ENCODE measurements at places on chromosomes 5 and 9. TPM values are rescaled to one million over a fixed set of nuclear protein-coding genes. Genes with fewer than 3 reads are reported as not detected.
A peak's percentile ranks its signal among the peaks of the same experiment; 100 is the strongest.

DNA sequence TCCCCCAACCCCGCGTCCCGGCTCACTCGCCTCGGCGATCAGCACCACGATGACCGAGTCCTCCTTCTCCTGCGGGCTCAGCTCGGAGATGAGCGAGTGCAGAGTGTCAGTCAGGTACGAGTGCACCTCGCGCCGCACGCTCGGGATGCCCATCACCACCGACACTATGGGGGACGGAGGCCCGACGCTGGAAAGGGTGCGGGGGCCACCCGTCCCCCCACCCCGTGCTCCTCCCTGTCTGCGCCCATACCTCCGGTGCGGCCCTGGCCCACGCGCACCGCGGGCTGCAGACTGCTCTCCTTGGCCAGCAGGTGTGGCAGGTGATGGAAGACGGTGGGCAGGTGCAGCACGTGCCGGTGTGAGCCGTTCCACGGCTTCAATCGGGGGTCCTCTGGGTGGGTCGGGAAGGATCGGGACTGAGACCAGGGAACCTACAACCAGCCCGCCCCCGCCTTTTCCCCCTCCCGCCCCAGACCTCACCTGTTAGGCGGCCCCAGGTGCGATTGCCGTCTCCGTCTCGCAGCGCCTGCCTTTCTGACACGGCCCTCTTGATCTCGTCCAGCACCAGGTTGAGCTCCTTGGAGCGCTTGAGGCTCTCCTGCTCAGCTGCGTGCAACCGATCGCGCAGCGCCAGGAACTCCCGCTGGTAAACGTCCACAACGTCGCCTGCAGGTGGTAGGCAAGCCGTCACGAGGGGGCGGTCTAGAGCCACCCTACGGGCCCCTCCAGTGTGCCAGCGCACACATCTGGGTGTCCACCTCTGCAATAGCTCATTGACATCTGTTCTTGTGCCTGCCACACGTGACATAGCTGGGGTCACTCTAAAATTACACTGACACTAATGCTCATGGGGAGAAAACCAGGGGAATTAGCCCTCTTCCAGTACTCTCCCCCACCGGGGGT, 5.1 kb downstream of the MGAT4B start:
- peak; percentile 69 for DNase-seq

- no peak for DNase-seq
Observed at GRCh38 chr5:128572051-128572929, 34.2 kb upstream of the FBN2 start.

DNA sequence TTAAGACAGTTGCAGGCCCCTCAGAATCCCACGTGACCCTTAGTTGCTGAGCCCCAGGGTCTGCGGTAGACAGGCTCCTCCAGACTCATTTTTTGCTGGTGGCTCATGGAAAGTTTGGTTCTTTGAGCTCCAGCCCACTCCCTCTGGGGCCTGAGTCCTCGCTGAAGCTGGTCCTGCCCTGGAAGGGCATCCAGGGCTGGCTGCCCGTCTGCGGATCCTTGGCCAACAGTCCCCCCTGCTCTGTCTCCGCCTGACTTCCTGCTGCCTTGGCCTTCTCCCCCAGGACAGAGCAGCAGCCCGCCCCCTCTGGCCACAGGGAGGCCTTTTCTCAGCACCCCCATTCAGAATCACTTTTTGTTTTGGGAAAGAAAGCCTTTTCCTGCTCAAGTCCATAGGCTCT, 24.4 kb downstream of the SLC6A7 start:
- no peak for DNase-seq

DNA sequence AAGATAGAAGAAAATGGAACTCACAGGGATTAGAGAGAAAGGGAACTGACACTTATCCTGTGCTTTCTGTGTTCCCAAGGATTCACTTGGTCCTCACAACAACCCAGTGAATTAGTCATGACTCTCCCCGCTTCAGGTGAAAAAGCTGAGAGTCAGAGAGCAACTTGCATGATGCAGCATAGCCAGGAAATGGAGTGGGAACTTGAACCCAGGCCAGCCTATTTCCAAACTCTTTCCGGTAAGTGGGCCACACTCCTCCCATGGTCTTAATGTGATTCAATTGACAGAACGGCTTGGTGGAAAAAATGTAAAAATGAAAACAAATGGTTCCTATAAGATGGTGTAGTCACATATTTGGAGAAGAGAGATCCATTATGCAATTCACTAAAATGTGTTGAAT, 45.9 kb upstream of the CEMIP2 start:
- no peak for DNase-seq

Gene SURF2
- polyA plus RNA-seq: 16.3 TPM
